Activated CD4-positive, alpha-beta T cell treated with anti-CD3 and anti-CD28 coated beads, Interleukin-2, amount 50 U/mL, for 1 hour (primary cell): ENCODE measurements at places on chromosomes 2 and 18.

- DNase-seq, result no peak
Measured at GRCh38 chr2:7280790-7281189, 363.6 kb downstream of the RNF144A start.

- DNase-seq, result no peak
Measured at GRCh38 chr2:215479536-215480240, 43.8 kb upstream of the FN1 start.

DNA sequence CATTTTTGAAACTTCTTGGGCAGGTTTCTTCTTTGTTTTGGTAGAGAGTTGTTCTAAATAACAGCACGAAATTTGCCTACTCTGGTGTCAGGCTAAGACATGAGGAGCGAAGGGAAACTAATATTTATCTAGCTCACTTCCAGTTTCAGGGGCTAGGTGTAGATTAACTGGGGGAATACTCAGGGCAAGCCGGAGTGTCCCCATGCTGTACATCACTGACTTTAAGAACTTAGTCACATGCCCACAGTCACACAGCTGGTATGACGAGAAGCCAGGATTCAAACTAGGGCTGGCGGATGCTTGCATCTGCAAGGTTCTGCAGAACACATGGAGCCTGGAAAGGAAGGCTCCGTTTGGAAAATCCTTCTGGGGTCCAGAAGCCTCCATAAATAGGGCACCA is 133.3 kb downstream of the ALPK2 start:
- DNase-seq, result no peak

DNA sequence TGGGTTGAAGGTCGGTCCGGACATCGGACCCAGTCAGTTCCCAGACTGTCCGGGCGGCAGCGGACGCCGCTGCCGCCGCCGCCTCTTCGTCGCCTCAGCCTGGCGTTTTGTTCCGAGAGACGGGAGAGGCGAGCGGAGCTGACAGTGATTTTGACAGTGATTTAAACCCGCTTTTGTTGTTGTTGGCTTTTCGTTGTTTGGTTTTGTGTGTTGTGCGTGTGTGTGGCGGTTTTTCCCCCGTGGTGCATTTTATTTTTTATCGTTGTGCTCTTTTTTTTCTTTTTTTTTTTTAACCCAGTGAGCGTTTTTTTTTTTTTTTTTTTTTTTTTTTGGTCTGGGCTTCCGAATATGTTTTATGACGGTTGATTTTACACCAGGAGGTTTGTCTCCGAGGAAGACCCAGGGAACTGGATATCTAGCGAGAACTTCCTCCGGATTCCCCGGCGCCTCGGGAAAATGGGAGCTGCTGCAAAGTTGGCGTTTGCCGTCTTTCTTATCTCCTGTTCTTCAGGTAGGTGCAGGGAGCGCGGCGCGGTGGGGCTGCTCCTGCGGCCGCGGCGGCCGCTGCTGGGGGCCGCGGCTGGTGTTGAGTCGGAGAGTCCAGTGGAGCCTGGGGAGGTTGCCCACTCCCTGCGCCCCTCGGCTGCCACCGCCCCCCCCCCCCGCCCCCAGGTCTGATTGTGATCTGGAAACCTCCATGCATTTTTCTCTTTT is at the start of gene ACVR2A:
Gene ACVR2A (plus strand): TSS at position 333 of the 714 bp plus-strand sequence. CDS start 124 bp downstream, at position 457.
- peak; percentile 25 for DNase-seq

DNA sequence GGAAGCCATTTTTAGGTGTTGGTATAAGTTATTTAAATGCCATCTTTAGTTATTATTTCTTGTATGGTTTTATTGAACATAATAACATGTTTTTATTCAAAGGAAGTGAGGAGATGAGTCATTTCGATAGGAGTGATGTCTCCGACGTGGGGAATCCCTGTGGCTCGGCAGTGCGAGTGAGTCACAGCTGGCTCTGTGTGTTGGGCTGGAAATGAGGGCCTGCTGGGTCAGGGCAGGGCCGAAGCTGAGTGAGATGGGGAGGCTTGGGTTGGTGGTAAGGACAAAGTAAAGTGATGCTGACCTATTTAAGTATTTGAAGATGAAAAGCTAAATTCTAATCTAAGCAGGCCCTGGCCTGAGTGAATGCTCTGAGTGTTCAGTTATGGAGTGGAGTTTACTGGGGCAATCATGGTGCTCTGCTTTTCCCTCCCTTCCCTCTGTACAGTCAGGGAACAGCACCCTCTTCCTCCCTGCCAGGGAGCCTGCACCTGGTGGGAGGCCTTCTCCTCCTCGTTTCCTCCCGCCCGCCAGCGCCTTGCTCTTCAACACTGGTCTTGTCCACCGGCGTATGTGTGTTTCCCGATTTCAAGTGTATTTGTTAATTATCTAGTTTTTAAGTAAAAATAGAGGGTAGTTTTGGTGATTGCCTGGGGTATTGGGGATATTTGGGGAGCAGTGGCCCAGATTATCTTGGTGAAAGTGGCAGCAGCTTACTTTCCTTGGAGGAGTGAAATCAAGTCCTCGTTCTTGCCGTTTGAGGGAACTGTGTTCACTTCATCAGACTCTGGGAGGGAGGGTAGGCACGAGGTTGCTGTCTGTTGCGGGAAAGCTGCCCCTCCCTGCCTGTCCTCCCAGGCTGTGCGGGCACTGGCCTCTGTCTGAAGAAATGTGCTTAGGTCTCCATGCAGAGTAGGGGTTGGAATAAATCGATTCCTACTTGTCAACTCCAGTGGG is 157.0 kb downstream of the LDLRAD4 start:
- DNase-seq, result peak; percentile 74

DNA sequence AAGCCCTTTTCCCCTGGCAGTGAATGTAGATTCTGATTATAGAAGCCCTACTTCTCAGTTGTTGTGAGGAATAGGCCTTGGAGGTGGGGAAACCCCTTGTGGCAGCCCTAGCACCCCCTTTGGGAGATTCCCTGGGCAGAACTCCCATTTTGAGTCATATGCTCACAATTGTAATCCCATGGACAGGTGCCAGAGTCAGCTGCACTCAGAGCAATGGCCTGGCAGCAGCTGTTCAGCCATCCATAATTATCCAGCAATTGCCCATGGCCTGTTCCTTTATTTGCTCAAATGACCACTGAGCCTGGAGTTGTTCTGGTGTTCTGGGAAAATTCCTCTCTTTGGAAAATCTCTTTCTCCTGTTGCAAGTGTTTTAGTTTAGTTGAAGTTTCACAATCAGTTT is 71.7 kb downstream of the PTRHD1 start:
- DNase-seq, result no peak

- DNase-seq, result no peak
Measured at GRCh38 chr2:60453301-60453700, 100.2 kb downstream of the BCL11A start.

DNA sequence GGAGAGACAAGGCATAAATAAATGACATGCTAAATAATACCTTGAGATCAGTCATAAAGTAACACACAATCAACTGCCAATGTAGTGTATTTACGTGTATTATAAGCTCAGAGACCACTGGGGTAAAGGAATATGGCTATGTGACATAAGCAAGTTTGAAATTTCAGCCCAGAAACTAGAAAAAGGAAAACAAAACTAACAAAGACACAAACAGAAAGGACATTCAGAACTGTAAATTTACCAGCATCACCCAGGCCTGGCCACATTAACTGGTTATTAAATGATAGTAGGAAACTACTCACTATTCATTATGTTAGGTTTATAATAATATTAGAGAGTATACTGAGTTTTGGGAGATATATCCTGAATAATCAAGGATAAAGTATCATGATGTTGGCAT is 98.8 kb downstream of the METTL8 start:
- no peak for DNase-seq

DNA sequence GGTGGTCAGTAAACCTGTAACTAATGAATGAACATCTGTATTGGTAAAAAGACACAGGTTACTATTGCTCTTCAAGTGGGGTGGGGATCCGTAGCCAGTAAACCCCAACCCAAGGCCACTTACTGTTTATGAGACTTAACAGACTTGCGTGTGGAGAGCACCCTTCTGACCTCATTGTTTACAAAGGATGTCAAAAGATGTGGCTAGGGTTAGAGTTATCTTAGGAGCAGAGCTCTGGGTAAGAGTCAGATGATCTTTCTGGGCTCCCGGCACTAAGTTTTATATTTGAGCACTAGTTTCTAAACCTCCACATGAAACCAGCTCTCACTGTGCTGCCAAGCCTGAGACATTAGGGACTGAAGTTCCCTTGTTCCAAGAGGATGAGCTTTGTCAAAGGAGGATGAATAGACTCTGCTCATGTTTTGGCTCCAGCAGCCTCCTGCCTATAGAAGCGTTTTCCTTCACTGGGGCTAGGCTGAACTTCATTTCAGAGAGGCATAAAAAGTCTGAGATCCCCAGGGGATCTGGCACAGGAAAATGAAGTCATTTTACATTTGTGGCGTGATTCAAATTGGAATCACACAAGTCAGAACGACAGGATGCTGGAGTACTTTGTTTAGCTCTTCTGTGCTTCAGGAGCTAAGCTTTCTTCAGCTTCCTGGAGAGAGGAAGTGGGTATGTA is 403.1 kb upstream of the TRIB2 start:
- DNase-seq, result no peak

GRCh38 chr2:201854221-201854801 is 48.0 kb downstream of the CDK15 start:
- no peak for DNase-seq

DNA sequence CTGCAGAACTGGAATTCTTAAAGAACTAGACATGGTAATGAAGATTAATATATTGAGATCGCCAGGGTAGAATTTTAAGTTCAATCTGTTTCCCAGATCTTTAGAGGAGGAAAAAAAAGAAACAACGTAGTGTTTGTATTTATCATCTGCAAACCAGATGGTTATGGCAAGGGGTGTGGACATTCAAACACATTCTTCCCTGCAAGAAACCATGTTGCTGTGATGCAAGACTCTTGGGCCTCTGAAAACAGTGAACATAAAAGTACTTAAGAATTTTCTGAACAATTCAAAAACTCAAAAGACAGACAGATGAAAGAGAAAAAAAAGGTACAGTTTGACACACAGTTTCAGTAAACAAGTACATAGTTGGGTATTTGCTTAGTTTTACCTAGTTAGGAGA is 35.6 kb downstream of the COL5A2 start:
- DNase-seq, result no peak

GRCh38 chr2:44169155-44169898 is 652 bp downstream of the PPM1B start:
- peak; percentile 29 for DNase-seq

GRCh38 chr2:39265315-39265714 is 21.5 kb upstream of the CDKL4 start:
- DNase-seq, result no peak

DNA sequence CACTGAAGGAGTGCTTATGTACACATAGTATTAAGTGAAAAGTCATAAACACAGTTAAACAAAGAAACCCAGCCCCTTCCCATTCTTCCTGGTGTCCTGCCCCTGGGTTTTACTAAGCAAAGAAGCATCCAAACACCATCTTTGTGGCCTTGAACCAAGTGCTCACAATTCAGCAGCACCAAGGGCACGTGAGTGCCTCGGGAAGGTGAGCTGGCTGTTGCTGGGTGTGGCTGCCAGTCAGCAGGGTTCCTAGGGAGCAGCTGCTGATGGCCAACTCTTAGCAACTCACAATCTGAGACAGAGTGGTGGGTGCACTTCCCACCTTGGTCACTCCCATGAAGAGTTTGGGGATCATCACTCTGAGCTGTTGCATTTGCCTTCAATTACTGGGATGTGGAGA is 97.7 kb upstream of the PGAP1 start:
- DNase-seq, result no peak

GRCh38 chr2:172085460-172086159 is at the start of gene DLX1:
Gene DLX1 (plus strand): TSS chr2:172085507. CDS start chr2:172085678, 171 bp downstream.
- no peak for DNase-seq

DNA sequence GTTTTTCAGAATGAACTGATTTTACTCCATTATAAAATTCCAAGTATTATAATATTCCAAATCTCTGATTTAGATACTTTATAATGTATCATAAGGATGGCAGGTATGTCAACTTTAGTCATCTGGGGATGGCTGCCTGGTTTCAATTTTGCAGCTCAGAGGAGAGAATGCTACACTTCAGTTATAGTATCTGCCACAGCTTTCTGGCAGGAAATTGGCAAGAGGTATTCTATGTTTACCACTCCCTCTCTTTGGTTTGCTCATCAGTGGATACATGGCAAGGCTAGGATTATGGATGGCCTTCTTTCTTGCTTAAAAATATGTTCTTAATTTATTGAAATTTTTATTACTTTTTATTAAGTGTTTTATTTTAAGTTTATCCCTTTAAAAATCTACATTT is 67.0 kb upstream of the TNFRSF11A start:
- no peak for DNase-seq

DNA sequence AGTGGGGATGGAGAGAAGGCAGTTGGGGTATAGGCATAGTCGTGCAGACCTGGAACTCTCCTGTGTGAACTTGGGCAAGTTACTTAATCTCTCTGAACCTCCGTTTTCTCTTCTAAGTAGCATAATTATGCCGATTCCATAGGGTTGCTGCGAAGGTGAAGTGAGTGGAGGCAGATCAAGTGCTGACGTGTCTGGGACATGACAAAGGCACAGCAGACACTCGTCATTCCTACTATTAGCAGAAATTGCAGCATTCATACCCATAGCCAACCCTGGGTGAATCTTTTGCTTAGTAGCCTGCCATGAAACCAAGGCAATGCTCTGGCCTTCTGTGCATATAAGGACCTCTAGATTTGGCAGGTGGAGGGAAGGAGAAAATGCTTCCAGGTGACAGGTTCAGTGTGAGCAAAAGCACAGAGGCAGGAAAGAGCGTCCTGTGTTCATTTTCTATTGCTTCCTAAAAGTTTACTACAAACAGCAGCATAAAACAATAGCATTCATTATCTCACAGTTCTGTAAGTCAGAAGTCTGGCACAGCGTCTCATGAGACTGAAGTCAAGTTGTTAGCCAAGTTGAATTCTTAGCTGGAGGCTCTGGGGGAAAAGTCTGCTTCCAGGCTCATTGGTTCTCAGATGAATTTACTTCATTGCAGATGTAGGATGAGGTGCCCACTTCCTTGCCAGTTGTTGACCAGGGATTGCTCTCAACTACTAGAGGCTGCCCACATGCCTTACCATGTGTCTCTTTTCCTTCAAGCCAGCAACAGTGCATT is 77.8 kb downstream of the CTIF start:
- DNase-seq, result no peak
